ENCODE measurements at places on chromosomes 5 and 9. TPM values are rescaled to one million over a fixed set of nuclear protein-coding genes. Genes with fewer than 3 reads are reported as not detected.

Gene BOD1
- total RNA-seq = 28.1 TPM

- DNase-seq = peak; percentile 41
Measured at GRCh38 chr5:142915813-142916424, 145.7 kb downstream of the ARHGAP26 start.

- no peak for DNase-seq
Measured at GRCh38 chr9:107999011-107999410, 509.4 kb upstream of the KLF4 start.

Gene CDH6
- not detected for total RNA-seq

Gene PDZD2
- total RNA-seq = not detected

DNA sequence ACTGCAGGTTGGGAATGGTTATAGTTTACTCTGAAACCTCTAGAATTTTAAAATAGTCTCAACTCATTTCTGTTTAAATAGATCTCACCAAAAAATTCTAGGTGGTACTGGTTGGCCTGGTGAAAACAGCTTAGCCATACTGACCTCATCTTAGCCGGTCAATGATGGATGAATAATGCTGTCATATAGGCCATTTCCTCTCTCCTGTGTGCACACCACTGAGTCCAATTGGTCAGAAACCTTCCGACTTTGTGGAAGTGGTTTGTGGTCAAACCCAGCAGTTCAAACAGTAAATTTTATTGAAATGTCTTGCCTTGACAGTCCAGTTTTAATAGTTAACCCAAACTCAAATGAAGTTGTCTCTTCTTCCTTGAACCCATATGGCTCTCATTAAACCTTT lies 98.6 kb downstream of the GIN1 start:
- no peak for DNase-seq
